ENCODE measurements at places on chromosomes 5 and 9.

- DNase-seq, result no peak
These were observed 32.7 kb downstream of the ZFAND5 start for GRCh38 chr9:72332351-72332750.

GRCh38 chr5:99105216-99105615, 176.4 kb upstream of the CHD1 start:
- DNase-seq, result no peak

DNA sequence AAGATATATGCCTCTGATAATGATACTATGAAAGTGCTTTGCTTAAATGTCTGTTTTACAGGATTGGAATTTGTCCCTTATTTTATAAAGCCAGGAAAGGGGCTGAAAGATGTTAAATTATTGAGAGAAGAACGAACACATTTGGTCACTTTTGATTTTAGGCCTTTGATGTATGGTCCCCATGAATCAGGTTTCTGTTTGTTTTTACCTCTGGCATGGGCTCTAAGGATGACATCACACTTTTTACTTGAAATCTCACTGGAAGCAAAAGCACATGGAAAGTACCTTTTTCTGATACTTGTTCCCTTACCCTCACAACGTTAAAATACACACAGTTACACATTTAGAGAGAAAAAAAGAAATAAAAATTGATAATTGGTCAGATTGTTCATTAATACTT, 6.9 kb downstream of the OTULIN start:
- no peak for DNase-seq

- no peak for DNase-seq
These were observed 122.0 kb downstream of the BOD1 start for GRCh38 chr5:173494446-173494845.

DNA sequence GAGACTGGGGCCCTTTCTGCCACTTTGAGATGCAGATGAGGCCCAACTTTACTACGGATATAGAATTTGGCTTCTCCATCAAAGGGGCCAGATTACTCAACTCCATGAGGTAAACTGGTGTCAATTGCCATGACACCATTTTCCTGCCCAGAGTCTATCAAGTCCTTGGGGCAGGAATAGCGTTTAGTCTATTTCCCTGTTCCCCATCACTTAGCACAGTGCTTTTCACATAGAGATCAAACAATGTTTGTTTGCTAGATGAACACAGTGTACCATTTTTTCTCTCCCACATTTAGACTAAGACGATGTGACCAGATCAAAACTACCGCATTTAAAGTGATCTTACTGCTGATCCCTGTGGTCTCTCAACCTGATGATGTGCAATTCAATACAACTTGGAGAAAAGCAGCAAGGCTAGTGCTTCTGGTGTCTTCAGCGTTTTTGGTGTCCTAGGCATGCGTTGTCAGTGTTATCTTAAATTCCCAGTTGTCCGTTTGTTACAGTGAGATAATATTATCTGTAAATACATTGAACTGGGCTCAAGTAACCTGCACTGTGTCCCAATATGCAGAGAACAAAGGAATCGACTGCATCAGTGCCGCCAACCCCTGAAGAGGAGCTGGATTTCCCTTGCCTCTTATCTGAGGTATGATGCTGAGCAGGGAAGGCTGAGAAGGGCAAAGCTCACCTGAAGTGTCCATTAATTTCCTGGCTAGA, 446.2 kb downstream of the PLK2 start:
- no peak for DNase-seq

- DNase-seq, result no peak
These were observed 128.2 kb downstream of the YTHDC2 start for GRCh38 chr5:113641715-113642114.

- DNase-seq, result no peak
These were observed 304.7 kb upstream of the KLF4 start for GRCh38 chr9:107794259-107794658.

DNA sequence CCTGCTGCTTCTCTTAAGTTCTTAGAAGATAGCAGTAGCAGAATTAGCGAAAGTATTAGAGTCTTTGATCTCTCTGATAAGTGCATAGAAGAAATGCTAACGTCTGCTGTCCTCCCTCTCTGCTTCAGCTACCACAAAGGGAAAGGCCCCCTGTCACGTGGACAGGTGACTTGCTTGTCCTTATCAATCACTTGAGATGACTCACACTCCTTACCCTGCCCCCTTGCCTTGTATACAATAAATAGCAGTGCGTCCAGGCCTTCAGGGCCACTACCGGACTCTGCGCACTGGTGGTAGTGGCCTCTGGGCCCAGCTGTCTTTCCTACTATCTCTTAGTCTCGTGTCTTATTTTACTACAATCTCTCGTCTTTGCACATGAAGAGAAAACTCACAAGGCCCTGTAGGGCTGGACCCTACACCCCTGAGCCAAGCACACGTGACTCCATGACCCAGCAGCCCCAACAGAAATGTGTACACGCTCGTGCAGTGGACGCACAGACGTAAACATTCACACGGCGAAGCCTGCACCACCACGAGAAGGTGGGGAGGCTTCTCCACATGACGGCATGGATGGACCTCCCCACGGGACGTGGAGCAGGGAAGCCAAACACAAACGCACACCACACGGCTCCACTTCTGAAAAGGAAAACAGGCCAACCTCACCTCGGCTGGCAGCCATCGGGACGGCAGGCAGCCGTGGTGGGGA, 38.3 kb downstream of the PNPLA7 start:
- DNase-seq, result no peak

DNA sequence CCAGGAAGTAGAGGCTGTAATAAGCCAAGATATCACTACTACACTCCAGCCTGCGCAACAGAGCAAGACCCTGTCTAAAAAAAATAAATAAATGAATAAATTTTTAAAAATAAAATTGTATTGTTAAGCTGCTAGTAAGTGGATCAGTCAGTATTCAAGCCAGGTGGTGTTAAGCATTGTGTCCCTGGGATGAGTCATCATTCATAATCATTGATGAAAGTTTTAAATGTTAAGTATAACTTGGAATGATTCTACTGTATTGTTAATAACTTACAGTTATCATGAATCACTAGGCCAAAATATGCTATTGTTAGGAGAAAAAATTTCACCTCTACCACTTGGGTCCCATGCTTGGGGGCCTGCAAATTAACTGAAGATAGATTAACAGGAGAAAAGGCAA, 38.2 kb downstream of the MED10 start:
- no peak for DNase-seq

DNA sequence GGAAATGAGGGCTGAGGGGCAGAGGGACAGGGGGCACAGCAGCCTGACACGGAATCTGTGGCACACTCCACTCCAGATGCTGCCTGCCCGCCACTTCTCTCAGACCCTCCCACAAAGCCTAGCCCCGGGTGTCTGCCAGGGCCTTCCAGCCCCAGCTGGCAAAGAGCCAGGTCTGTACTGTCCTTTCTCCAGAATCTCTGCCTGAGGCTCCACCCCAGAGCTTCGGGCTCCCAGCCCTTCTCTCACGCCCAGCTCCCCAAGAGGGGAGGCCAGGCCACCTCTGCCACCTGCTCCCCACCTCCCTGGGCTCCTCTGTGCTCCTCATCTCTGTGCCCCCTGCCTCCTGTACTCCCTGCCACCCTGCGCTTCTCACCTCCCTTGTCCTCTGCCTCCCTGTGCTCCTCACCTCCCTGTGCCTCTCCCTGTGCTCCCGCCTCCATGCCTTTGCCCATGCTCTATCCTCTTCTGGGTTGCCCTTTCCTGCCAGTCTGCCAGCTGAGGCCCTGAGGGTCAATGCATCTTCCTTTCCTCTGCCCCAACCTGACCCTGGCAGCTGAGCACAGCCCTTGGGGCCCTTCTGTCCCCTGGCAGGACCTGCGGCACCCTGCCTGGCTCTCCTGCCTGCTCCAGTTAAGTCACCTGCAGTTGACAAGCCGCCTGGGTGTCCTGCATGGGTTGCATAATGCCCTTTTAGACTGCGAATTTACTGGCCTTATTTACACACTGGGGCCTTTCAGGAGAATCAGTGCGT, 36.4 kb downstream of the RASGEF1C start:
- DNase-seq, result no peak

- DNase-seq, result no peak
These were observed 129.0 kb downstream of the MUSK start for GRCh38 chr9:110797611-110798010.

GRCh38 chr5:30539004-30539634, 654.4 kb upstream of the CDH6 start:
- DNase-seq, result no peak

GRCh38 chr9:84821431-84821830, 151.9 kb downstream of the NTRK2 start:
- no peak for DNase-seq

GRCh38 chr9:83081846-83082245, 18.9 kb upstream of the RASEF start:
- DNase-seq, result no peak

GRCh38 chr9:127684576-127684975, 22.2 kb upstream of the CFAP157 start:
- no peak for DNase-seq

- no peak for DNase-seq
These were observed 24.9 kb upstream of the ELAVL2 start for GRCh38 chr9:23850690-23851629.

DNA sequence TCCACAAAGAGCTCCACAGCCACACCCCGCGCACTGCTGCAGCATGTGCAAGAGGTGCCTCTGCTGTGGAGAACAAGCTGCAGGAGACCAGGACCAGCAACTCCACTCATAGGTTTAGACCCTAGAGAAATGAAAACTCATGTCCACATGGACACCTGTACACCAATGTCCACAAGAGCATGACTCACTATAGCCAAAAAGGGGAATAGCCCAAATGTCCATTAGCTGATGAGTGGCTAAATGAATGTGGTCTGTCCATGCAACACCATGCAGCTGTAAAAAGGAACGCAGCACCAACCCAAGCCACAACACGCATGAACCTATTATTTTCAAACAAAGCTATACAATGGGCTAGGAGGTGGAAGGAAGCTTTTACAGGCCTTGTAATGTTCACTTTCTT, 18.1 kb downstream of the DYNC2I2 start:
- no peak for DNase-seq

DNA sequence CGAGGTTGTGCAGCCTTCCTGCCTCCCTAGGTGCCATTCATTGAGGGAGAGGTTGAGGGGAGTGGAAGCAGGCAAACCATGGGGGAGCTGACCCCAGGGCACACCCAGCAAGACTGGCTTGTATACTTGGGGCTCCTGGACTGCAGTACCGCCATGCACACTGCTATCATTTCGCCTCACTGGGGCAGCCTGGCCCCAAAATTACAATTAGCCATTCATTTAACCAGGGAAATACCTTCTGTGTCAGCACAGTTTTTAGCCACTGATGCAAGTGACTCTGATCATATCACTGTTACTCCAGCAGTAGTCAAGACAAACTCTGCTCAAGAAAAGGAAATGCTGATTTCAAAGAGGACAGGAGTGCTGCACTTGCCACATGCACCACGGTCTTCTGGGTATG, 109.7 kb downstream of the TRIO start:
- DNase-seq, result no peak

DNA sequence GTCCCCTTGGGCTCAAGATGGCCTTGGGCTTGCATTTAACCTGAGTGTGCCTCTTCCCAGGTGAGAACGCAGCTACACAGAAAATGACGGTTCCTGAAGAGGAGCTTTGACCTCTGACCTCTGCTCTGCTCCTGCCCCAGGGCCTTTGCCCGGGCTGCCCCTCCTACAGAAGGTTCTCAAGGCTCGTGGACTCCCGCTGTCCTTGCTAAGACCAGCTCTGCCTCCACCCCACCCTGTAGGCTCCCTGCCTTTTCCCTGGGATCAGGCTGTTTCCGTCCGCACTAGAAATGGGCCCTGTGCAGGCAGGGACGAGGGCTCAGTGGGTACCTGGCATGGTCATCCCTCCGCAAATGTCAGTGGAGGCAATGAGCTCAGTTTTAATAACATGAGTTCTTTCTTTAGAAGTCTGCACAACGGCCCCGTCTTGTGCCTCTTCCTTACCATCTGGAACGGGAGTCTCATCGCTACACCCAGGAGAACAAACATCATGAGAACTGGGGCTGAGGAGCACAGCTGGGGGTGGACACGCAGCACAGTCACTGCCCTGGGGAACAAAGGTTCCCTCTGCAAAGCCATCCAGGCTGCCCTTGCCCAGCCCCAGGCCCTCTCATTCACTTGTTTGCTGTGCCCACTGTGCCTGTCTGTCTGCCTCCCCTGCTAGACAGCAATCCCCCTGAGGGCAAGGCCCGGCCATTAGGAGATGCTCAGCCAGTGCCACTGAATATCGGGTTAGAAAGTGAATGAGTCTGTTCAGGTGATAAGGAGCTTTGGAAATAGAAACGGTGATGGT, 26.7 kb upstream of the LPCAT1 start:
- no peak for DNase-seq

DNA sequence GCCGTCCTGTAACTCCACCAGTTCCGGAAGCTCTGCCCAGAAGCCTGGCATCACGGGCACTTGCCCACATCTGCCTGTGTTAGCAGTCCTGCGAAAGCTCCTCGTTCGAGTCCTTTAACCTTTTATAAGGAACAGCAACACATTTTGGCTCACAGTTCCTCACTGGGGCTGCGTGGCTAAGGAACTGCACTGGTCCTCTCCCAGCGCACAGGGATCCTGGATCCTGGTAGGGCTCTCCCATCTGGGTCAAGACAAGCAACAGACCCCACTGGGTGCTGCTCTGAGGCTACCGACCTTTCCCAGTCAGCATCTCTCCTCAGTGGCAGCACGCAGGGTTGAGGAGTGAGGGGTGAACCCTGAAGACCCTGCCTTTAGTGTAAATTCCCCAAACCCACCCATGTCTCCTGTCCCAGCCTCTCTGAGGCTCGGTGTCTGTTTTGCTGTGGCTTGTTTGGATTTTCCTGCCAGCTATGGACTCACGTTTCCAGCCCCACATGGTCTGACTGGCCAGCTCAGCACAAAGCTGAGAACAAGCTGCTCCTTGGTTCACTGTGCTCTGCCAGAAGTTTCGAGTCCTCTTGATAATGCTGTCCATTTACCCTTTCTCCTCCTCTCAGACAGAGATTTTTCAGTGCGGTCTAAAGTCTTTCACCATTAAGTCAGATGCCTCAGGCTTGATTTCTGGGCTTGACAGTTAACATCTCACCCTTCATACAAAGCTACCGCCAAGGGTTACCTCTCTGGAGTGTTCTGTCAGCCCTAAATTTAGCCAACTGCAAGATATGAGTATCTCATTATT, 80.0 kb downstream of the AK8 start:
- no peak for DNase-seq

DNA sequence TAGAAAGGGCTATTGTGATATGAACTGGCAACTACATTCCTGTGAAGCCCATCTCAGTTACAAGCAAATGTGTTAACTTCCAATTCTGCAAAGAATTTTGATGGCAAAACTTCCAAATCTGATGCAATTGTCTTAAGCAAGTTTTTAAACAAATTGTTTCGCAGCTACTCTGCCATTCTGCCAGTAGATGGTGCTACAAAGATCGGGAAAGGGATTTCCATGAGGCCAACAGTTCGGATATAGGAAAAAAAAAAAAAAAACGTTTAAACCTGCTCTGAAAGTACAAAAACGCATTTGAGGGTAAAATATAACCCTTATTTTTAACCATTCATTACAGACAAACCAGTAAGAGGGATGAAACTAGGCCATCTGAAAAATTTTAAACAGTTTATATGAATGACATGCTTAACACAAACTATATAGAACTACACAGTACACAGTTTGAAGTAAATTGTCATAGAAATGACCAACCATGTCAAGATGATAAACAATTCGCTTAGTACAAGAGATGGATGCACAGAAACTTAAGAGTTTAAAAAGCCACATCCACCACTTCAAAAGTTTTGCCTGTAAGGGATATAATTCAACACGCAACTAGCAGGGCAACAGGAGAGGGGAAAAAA, 2.2 kb downstream of the HNRNPA0 start:
- DNase-seq, result peak; percentile 64
